ENCODE measurements at places on chromosomes 13 and 19.

DNA sequence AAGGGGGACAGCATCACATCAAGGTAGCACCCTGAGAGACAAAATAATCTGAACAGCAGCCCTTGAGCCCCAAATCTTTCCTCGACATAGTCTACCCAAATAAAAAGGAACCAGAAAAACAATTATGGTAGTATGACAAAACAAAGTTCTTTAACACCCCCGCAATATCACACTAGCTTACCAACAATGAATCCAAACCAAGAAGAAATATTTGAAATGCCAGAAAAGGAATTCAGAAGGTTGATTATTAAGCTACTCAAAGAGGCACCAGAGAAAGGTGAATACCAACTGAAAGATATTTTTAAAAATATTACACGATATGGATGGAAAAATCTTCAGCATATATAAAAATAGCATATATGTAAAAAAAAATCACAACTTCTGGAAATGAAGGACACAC is 252.9 kb upstream of the SLITRK6 start:
- DNase-seq: no peak

DNA sequence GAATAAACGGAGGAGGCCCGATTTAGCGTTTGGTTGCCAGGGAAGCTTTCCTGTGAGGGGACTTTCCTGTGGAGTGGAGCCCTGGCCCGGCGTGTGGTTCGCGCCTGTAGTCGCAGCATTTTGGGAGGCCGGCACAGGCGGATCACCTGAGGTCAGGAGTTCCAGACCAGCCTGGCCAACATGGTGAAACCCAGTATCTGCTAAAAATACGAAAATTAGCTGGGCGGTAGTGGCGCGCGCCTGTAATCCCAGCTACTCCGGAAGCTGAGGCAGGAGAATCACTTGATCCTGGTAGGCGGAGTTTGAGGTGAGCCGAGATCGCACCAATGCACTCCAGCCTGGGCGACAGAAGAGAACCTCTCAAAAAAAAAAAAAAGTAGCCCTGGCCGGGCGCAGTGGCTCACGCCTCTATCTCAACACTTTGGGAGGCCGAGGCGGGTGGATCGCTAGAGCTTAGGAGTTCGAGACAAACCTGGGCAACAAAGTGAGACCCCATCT is 6.9 kb downstream of the KANK3 start:
- no peak for DNase-seq

GRCh38 chr13:43441899-43442499 is 344.8 kb downstream of the ENOX1 start:
- DNase-seq: no peak

DNA sequence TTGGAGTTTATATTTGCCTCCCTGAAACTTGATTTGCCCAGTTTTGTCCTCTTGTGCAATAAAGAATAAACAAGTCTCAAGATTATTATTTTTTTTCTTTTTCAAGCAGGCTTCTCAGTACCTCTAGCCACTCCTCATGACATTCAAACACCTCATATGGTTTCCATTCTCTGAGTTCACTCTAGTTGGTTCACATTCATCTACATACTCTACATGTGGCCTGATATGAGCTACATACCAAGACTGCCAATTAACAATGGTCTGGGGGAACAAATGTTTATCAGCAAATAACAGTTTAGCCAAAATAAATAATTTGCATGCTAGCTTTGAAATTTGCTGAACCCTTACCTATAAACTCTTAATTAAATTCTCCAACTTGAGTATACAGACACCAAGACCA is 22.5 kb downstream of the KCNRG start:
- DNase-seq: no peak

Measured in CD4-positive, alpha-beta T cell treated with Interferon alpha-2 for 1 hour (primary cell).